Stimulated activated CD4-positive, alpha-beta T cell treated with anti-CD3 and anti-CD28 coated beads, Interleukin-4, amount 100 ng/mL, for 4 hours (primary cell): ENCODE measurements at places on chromosomes 4 and X.

DNA sequence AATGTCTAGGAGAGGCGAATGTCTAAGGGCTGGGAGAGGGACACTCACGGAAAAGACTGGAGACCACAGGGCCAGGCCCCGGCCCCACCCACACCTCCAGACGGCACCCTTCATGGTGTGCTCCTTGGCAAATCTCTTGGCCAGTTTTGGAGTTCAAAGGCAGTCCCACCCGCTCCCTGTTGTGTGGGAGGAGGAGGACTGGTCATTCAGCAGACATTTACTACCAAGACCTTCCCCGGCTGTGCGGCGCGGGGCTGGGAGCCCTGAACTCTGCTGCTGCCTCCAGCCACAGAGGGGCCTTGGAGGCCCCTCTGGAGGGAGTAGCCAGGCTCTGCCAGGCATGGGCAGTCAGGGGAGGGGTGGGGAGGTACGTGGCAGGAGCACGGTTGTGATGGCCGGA, 8.7 kb upstream of the TBC1D14 start:
- DNase-seq, result no peak

GRCh38 chrX:17876135-17876534, 15.0 kb upstream of the RAI2 start:
- DNase-seq, result no peak

- no peak for DNase-seq
Measured at GRCh38 chr4:6461301-6462165, 10.9 kb downstream of the PPP2R2C start.

- no peak for DNase-seq
Measured at GRCh38 chrX:13102636-13103035, 58.2 kb upstream of the FAM9C start.

GRCh38 chrX:39627257-39627656, 470.5 kb downstream of the BCOR start:
- no peak for DNase-seq

- DNase-seq, result no peak
Measured at GRCh38 chr4:160450876-160451275, 1348.0 kb downstream of the RAPGEF2 start.

DNA sequence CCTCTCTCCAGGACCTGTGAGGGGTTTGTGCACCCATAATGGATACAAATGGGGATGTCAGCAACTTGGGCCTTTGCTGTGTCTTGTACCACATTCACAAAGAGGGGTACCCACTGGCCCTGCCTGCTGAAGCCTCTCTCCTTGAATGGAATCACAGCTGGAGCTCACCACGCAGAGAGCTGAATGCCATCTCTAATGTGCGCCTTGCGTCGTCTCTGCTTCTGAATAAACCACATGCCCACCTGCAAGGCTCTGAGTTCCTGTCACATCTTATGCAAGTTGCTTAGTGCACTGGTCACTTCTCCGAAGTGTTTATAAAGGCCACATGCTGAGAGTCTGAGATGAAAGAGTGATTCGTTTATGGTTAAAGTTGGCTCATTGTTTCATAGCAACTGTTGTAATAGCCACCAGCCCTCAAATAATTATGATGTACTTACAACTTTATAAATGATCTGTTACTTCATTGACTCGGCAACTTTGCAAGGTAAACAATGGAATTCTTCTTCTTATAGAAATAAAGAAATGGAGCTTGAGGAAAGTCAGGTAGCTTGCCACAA, 6.2 kb upstream of the PUDP start:
- DNase-seq, result no peak

DNA sequence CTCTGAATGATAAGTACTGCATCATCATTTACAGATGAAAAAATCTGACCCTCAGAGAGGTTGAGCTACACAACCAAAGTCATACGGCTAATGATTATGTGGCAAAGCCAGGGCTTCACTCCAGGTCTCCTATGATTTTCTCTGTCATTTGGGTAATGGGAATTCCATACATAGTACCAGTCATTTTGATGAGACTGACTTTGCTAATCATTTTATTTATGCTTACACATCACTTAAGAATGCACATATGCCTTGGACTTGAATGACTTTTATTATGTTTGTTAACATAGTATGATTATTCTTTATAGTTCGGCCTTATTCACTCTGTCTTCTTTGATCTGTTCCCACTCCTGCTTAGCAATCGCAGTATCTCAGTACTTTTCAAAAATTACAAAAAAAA, 255.1 kb upstream of the GPRIN3 start:
- no peak for DNase-seq
